Left kidney (tissue), 8 donors: ENCODE measurements at places on chromosomes 5 and 9.

- DNase-seq: no peak
Observed at GRCh38 chr5:122480146-122480545, 168.1 kb downstream of the SNCAIP start.

GRCh38 chr9:76876098-76876497 is 29.8 kb downstream of the PRUNE2 start:
- DNase-seq: no peak

- DNase-seq: no peak
Observed at GRCh38 chr9:6566409-6567139, 79.0 kb downstream of the GLDC start.

GRCh38 chr5:142852416-142853198 is 82.4 kb downstream of the ARHGAP26 start:
- no peak for DNase-seq

DNA sequence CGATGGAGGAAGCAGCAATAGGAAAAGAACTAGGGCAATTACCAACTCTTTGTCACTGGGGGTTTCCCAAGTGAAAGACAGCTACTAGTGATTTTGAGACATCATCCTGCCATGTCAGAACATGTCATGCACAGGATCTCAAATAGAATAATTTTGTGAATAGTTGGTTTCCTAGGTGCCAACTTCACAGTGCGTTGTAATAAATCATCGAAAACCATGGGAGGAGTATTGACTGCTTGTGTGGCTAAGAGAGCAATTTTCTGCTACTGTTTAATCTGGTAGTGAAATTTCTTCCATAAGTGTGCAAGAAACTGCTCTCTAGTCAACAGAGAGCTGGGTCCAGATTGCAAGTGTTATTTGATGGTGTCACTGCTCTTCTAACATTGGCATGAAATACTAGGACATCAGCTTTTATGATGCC is 168.6 kb downstream of the NNT start:
- DNase-seq: no peak

DNA sequence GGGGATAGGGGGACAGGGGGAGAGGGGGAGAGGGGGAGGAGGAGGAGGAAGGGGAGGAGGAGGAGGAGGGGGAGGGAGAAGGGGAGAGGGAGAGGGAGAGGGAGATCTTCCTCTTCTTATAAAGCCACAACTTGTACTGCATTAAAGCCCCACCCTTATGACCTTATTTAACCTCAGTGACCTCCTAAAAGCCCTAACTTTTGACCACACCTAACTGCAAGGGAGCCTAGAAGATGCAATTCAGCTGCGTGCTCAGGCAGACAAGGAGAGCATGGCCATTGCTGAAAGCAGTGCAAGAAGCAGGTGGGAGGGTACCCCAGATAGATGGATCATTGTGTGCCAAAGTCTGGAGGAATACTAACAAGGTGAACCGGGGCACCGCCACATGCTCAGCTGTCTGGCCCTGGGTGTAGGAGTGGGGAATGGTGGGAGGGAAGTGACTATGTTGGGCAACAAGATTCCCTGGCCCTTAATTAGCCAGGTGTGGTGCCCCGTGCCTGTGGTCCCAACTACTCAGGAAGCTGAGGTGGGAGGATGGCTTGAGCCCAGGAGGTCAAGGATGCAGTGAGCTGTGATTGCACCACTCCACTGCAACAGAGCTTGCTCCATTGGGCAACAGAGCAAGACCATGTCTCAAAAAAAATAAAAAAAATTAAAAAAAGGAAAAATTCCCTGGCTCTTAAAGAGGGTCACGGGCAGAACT is 125.4 kb upstream of the BOD1 start:
- DNase-seq: no peak

- no peak for DNase-seq
Observed at GRCh38 chr9:133955821-133956411, 36.2 kb downstream of the VAV2 start.

DNA sequence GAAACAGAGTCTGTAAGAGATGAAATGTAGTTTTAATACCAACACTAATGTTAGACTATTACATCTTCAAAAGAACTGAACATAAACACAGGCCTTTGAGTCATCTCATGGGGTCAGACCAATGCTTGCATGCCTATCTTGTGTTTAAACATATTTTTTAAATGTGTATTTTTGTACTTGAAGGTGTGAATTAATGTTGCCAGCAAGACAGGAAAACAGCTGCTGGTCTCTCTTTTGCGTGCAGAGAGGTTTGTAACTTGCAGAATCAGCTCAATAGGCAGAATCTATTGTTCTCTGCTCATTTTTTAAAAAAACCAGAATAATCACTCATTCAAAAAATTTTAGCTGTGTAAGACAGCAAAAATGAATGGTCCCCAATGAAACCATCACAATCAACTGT is 180.2 kb downstream of the ALDH1A1 start:
- no peak for DNase-seq

GRCh38 chr5:138364576-138364975 is 12.1 kb downstream of the KDM3B start:
- no peak for DNase-seq

DNA sequence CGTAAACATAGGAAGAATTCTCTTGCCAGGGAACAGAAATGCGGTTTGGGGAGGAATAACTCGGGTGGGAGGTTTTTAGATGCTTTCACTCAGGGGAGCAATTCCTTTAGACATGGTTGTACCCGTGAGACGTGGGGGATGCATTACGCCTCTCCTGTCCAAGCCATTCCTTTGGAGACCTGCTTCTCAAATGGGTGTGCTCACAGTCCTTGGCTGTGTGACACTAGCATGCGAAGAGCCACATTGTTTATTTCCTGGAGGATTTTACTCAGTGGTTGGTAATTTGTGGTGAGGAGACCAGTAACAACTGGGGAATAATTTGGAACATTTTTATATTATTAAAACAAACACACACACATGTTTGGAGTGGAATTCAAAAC is 18.5 kb downstream of the COL15A1 start:
- DNase-seq: no peak

DNA sequence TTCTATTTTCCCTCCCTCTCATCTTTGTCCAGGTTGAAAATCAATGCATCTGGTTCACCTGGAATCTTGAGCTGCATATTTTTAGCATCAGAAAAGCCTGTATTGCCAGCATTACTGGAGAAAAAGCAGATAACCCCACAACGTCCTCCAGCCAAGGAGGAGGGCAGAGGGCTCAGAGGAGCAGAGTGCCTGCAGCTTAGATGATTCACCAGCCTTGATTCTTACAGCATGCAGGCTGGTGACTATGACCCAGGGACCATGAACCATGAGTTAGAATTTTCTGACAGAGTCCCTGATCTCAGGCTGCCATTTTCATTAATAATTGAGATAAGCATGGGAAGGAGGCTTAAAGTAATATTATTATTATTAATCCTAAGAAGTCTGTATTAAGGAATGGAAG is 278.2 kb downstream of the BRINP1 start:
- no peak for DNase-seq

DNA sequence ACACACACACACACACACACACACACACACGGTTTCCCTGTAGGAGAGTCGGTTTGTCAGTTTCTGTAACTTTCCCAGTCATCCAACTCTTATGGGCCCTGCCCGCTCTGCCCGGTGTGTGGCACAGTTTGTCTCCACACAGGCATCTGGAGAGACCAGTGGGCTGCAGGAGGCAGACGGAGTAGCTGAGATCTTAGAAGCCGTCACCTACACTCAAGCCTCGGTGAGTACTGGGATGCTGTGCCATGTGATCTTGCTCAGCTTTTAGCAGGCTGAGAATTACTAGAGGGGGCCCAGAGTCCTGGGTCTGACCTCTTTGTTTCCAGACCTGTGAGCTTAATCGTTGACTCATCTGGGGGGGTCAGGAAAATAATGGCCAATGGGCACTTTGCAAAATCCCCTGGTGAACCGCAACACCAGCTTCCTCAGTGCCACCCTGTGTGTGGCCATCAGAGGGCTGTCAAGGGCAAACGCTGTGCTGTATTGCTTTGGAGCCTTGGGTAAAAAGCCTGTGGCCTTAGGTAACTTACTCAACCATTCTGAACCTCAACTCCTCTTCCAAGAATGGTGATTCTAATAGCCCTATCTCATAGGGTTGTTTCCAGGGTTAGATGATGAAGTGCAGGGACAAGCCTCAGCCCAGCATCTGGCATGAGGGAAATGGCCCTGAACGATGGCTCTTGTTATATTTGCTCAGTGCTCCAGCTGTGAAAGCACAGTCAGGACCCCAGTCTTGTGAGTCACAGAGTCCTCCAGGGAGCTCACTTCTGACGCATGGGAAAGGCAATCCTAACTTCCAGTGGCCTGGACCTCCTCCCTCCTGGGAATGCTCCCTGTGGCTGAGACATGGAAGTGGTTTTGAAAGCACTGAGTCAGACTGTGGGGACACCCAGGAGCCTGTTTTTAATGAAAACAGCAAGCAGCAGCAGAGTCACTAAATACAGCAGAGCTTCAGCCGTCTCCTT is 45.6 kb downstream of the COL15A1 start:
- no peak for DNase-seq

DNA sequence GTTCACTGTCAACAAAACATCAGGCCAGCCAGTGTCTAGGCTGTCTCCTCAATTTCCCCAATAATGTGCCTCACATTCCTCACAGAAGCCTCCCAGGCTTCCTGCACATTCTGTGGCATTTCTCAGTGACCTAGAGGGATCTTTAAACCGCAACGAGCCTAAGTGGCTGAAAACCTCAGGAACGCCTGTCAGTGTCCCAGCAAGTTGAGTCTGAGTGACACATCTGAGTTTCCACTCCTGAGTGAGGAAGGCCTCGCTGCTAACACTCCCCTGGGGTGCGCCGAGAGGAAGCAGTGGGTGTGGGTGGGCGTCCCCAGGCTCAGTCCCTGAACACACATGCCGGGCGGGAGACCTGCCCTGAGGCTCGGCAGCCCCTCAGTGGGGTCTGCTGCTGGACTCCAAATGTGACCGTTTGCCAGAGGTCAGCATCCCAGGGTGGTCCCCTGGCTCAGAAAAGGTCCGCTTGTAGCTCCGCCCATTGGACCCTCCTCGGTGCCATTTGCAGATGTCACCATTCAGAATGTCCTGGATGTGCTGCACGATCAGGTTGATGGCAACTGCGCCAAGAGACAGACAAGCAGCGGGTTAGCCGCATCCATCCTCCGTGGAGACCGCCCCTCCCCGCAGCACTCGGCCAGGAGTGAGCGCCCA is 6.3 kb downstream of the UCK1 start:
- DNase-seq: no peak

GRCh38 chr9:116233160-116233530 is 79.6 kb downstream of the PAPPA start:
- DNase-seq: no peak

GRCh38 chr5:154727361-154727760 is 27.8 kb upstream of the LARP1 start:
- DNase-seq: no peak

- no peak for DNase-seq
Observed at GRCh38 chr5:113489299-113489698, 1.0 kb upstream of the MCC start.

- DNase-seq: no peak
Observed at GRCh38 chr9:120324461-120324860, 255.5 kb downstream of the CDK5RAP2 start.

GRCh38 chr5:149575131-149575530 is 6.2 kb upstream of the ARHGEF37 start:
- no peak for DNase-seq

GRCh38 chr5:169970911-169971765 is 9.2 kb downstream of the INSYN2B start:
- no peak for DNase-seq

DNA sequence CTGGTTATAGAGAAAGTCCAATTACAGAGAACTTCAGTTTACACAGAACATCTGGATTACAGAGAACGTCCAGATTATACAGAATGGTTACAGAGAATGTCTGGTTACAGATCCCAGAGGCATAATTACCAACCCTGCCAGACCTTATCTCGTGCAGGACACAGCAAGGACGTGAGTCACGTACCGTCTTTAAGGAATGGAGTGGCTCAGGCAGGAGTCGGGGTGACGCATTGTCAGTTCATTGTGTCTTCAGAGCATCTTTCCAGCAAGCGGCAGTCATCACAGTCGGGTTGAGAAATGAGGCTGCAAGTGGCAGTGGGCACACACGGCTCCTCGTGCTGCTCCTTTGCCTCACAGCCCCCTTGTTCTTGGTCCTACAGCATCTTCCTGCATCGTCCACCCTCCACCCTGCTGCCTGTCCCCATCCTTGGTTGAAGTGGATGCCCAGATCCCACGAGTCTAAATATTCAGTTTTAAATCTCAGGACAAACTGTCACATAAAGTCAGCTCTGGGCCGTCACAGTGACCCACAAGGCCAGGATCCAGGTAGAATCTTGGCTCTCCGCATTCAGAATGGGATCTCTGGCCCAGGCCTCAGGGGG is 30.0 kb upstream of the SLC6A19 start:
- DNase-seq: no peak

DNA sequence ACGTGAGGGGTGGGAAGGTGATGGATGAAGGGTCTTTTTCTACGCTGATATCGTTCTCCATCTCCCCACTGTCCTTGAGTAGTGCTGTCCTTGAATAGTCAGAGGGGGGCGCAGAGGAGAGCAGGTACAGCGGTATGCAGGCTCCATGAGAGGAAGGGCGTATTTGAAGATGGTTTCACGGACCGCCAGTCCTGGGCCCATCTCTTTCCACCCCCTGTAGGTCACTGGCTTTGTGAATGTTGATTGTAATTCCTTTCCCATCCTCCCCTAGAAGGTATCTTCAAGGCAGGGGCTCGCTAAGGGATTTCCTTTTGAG is 40.8 kb upstream of the DAB2IP start:
- DNase-seq: no peak

DNA sequence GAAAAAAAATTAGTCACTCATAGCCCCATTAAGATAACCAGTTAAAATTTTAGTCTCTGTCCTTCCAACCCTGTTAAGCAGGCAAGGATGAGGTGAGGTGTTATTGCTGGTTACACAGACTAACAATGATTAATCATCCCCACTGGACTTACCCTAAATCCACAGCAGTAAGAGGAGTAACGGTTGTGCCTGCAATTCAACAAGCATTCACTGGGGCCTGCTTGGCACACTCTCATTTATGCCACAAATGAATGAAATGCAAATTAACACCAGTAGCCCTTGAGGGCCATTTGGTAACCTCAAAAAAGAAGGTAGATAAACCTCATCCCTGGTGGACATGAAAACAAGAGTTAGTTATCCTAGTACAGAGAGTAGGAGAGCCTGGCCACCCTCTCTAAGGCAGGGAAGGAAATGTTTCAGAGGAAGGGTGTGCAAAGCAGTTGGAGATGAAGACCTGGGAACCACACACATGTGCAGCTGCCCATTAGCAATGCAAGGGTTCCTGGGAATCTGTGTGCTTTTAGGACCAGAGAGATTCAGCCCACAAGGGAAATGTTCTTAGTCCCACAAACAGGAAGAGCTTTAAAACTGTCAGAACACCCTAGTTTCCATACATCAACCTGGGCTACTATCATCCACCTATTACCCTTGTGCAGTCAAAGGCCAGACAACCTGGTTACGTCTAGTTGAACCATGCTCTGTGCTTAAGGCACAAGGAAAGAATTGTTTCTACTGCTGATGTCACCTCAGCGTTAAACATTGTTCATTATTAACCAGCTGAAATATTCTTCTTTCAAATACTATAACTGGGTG is 7.7 kb downstream of the LHFPL2 start:
- DNase-seq: no peak

DNA sequence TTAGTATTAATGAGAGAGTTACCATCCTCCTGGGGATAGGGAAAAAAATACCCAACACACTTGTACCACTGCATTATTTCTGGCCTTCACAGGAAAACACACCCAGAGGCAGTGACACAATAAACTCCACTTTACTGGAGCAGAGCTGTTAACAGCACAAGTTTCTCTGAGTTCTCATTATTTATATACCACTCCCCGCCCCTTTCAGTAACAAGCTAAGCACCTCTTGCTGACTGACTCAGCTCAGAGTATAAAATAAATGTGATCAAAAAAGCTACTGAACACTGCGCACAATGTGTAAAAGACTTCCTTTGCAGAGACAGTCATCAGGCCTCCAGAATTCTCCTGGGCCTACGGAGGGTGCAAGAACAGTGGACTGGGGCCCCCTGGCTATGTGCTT is 21.6 kb downstream of the KLF9 start:
- DNase-seq: no peak
